ENCODE measurements at places on chromosomes 1 and 21.
A peak's percentile ranks its signal among the peaks of the same experiment; 100 is the strongest.

DNA sequence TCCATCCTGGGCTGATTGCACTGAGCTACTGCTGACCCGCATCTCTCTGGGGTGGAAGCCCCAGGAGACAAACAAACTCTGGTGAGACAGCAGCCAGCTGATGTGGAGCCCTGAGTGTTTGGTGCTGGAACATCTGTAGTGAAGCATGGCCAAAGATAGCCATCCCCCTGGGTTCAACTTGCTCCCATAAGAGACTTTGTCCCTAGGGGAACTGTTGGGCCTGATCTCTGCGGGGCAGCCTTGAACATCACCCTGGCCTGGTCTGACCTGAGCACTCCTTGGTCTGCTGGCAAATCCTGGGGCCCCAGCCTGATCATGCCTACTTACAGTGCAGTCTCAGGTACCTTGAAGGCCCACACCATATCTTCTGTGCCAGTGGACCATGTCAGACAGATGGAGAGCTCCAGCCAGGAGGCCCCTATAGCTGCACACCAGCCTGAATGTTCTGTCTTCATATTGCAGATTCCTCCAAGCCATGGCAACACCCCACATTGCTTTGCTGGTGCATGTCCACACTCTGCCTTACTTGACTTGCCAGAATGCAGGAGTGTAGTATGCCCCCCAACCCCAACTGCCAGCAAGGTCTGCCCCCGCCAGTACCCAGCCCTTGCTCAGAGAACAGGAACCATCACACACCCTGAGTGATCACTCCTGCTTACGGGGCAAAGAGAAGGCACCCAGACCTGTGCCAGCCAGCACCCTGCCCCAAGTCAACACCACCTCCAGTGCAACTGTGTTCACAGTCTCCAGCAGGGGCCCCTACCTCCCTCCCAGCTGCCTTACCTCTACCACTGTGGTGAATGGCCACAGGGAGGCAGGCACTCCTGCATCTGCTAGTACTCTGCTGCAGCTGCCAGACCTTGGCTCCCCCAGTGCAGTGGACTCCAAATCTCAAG, 690.5 kb upstream of the NR5A2 start:
- DNase-seq, result no peak

DNA sequence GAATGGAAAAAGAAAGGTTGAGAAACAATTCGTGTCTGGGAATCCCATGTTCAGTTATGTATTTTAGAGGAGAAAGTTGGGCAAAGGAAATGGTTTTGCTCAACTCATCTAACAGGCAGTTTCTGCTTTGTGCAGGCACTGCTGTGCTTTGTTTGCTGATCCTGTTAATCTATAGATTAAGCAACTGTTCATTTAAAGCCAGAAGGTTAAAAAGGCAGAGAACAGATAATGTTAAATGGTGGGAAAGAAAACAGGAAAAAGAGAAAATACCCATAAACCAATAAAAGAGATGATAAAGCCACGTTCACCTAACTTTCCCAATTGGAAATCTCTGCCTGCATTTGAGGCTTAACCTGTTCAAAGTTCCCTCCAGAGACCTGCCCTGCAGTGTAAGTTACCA, 70.0 kb downstream of the APP start:
- DNase-seq, result no peak

DNA sequence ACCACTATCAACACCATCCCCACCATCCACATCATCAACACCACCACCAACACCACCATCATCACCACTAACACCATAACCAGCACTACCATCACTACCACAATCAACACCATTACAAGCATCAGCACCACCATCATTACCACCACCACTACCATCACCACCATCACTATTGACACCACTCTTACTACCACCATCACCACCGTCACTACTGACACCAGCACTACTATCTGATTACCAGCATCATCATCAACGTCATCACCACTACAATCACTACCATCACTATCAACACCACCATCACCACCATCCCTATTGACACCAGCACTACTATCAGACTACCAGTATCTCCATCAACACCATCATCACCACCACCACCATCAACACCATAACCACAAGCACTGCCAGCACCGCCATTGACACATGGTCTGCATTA, 106.1 kb upstream of the RUNX3 start:
- no peak for DNase-seq

- DNase-seq, result no peak
Measured at GRCh38 chr1:11877074-11877473, 18.3 kb upstream of the NPPB start.

DNA sequence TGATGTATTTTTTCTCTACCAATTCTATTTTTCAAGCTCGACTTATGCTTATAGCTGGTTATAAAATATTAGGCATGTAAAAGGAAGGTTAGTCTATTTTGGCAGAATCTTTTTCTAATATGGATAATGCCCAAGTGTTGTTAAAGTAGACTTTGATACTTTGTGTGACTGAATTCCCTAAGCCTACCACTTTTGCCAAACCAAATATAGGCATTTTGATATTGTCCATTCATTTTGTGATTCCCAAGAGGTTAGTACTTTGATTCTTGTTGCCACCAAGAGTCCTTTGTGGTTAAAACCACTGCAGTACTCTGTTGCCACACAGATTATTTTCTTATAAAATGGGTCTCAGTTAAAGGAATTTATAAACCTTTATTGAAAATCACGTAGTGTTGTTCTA, 4.2 kb downstream of the WDR3 start:
- no peak for DNase-seq

DNA sequence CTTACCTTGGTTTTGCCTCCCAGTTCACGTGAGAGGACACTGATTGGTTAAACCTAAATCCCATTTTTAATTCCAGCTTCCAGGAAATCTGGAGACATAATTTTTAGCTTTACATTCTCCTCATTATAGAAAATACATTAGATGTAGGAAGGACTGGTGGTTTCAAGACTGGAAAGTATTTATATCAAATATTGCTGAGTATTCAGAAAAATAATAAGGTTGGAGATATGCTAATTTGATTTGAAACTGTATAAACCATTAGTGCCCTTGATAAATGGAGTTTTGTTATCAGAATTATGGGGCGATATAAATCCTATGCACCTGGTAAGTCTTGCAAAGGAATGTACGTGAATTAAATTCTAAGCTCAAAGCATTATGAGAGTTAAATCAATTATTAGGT, 218.0 kb upstream of the ADGRL4 start:
- DNase-seq, result no peak

DNA sequence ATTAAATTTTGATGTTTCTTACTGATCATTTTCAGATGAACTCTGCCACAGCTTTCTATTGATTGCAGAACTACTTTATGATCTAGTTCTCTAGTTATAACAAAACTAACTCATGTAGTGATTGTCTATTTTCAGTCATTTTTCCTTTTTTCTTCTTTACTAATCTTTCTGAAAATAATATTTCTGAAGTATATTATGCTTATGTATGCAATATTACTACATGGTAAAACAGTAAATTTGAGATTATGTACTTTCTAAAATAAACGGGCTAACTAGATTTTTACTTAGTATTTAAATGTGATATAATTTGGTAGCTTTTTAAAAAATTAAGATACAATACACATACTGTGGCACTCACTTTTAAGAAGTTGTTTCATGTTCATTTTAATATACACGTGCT, 7.6 kb downstream of the TSNAX start:
- no peak for DNase-seq

DNA sequence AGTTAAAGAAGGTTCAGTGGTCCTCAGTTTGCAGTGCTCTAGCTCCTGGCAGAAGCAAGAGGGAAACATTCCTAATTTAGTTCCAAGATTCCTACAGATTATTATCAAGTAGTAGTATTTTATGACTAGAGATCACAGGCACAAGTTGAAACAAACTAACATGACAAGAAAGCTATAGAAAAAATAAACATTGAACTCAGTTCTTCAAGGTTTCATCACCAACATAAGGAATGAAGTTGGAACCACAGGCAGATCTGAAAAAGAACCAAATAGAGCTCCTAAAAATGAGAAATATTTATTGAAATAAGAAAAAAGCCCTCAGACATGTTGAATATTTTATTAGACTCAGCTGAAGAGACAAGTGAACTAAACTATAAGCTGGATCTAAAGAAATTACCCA, 40.6 kb downstream of the PDC start:
- DNase-seq, result no peak

- no peak for DNase-seq
Measured at GRCh38 chr1:185849014-185849413, 114.8 kb downstream of the HMCN1 start.

DNA sequence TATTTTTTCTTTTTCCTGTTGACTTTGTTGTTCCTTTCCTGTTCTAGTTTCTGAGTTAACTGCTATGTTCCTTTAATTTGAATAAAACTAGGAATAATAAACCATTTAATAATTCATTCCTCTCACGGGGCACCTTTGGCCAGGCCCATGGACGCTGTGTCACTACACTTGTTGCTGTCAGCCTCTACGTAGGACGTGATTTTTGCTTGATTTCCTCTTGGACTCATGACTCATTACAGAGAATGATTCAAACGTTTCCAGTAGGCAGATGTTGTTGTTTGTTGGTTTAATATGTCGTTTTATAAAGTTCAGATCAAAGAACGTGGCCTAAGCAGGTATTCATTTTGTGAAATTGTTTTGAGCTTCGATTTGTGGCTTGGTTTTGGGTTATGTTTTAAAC, 9.1 kb upstream of the SLC19A1 start:
- DNase-seq, result peak; percentile 39

- DNase-seq, result no peak
Measured at GRCh38 chr1:240352769-240353168, 259.2 kb downstream of the GREM2 start.

DNA sequence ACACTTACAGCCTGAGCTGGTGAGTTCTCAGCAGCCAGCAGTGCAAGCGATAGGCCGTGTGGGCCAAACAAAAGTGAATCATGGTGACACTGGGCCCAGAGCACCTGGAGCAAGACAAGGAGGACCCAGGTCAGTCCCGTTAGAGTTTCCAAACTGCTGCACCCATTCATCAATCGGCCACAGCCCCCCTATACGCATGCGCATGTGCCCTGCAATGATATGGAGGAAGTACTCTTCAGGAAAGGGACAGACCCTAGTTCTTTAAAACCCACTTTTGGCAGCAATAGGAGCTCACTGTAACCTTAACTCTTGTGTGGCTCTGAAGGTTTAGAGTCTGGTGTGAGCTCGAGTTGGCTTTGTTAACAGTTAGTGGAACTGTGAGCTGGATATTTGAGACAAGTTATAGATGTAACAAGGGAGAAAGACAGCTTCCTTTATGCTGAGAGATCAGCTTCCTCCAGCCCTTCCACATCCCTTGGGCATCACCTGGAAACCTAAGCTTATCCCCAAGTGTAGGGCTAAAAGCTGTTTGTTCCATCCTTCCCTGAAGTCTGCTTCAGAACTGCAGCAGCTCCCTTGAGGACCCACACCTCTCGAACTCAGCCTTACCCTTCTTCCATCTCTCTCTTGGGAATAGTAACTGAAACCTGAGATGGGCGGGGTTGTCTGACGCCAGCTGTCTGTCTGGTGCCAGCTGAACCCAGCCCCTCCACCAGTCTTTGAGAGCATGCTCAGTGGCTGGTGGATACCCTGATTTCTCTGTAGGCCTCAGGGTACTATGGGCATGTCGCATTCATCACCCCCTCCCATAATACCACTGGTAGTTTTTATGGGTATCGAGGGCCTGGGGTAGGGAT, 17.7 kb downstream of the NMNAT1 start:
- DNase-seq, result no peak

- DNase-seq, result no peak
Measured at GRCh38 chr1:177944016-177944949, 25.6 kb downstream of the SEC16B start.

DNA sequence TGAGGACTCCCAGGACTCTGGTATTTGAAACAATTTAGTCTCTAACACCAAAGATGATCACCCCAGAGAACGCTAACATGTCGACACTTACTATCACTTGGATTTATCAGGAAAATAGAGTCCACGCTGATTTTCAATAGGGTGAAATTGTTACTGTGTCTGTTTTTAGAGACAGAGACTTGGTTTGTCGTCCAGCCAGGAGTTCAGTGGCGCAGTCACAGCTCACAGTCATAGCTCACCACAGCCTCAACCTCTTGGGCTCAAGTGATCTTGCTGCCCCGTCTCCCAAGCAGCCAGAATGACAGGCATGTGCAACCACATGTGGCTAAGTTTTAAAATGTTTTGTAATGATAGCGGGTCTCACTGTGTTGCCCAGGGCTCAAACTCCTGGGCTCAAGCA, 5.3 kb downstream of the SSU72 start:
- DNase-seq, result no peak

- no peak for DNase-seq
Measured at GRCh38 chr1:58590019-58590418, 13.0 kb upstream of the TACSTD2 start.

GRCh38 chr1:62062087-62062486, 132.6 kb upstream of the L1TD1 start:
- DNase-seq, result no peak
